Adrenal gland (tissue), 19 donors: ENCODE measurements at places on chromosomes 13 and 19.

GRCh38 chr13:78976696-78977095 is 317.7 kb upstream of the OBI1 start:
- no peak for DNase-seq

DNA sequence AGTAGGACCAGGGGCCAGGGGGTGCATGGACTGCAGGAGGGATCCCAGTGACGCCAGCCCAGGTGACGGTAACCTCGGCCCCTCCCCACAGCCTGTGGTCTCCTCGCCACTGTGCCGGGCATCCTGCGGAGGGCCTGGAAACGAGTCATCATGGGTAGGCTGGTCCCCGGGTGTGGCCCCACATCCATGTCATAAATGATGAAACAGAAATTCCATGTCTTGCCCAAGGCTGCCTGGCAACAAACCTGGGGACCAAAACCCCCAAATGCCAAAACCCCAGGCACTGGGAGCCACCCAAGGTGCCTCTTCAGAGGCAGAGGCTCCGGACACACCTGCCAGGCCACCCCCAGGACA is 20.9 kb downstream of the MAP2K2 start:
- DNase-seq = no peak

GRCh38 chr19:39190768-39191167 is 6.0 kb upstream of the NCCRP1 start:
- DNase-seq = no peak

GRCh38 chr19:18543814-18544475 is 572 bp upstream of the FKBP8 start:
- peak; percentile 67 for DNase-seq

DNA sequence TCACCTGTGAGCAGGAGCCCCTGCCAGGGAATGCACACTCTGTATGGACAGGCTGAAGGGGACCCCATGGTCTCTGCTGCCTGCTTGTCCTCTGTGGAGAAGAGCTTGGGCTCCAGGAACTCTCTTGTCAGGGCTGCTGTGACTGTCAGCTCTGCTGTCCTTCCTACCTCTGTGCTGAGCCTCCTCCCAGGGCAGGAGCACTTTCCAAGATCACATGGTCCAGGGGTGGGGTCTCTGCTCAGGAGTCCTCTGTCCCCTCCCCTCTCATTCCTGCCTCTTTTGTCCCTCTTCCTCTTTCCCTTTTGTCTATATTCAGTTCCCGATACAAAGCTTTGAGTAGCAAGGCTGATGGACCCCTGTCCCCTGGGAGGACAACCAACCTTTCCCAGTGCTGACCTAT is at the start of gene CEACAM7:
Gene CEACAM7, minus strand, starts transcription at position 173 of the 400 bp plus-strand sequence. Its CDS starts 105 bp downstream, at position 68.
- no peak for DNase-seq

DNA sequence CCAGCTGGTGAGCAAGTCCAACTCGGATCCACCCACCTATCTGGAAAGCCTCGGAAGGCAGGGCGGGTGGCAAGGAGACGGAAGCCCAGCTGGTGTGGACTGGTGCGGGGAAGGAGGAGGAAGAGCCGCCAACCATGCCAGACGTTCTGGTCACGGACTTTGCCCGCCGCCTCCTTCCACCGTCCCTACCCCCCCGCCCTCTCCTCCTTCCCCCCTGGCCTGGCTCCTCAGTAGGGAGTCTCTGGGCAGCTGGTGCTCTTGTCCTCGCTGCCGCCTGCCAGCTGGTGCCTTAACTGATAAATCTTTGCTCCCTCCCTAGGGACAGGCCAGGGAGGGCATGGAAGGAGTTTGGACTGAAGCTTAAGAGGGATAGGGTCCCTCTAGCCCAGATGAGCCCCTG is 4.8 kb downstream of the SYNGR4 start:
- no peak for DNase-seq

- DNase-seq = no peak
Measured at GRCh38 chr13:84234416-84234815, 352.1 kb upstream of the SLITRK1 start.

GRCh38 chr13:22287343-22287920 is 616.6 kb downstream of the FGF9 start:
- DNase-seq = no peak

DNA sequence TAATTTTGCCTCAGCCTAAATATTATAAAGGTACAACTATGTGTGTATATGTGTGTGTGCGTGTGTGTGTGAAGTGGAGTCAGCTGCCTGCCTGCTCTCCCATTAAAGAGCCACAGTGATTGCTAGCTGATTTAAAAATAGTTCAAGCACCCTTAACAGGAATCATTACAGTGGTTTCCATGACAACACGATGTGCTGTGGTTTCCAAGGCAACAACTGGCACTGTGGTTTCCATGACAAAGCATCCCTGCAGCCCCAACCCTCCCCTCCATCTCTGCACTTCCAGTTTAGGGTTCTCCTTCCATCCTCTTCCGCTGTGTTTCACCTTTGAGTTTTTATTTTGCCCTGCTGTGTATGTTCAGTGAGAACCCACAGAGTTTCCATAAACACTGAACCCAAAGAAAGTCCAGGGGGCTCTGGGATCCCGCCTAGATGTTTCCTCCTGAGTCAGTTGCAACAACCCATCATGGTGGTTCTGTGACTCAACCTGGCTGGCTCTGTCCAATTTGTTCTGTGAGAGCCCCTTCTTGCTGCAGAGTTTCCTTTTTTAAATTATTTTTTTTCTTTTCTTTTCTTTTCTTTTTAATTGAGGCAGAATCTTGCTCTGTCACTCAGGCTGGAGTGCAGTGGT is 7.1 kb upstream of the PNMA8A start:
- no peak for DNase-seq

DNA sequence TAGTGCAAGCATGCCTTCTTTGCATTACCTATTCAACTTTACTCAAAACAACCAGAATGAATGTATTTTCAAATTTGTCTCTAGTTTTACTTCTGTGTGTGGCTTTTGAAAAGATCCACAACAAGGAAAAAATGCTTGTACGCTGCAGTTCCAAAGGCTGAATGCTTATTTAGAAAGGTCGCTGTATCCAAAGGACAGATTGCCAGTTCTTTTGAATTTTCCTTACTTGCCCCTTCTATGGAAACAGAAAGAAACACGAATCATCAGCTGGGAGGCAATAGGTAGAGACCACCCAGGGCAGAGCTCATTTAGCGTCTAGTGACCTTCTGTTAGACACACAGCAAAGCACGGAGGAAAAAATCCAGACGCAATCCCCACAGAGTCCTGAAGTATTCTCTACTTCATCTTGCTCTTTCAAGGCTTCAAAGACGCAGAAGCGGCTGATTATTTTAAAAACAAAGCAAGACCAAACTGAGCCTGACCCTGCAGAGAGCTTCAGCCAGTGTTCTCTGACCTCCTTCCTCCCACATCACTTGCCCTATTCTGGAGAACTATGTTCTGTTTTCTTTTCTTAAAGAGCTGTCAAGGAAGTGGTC is 674.6 kb upstream of the SGCG start:
- peak; percentile 25 for DNase-seq

DNA sequence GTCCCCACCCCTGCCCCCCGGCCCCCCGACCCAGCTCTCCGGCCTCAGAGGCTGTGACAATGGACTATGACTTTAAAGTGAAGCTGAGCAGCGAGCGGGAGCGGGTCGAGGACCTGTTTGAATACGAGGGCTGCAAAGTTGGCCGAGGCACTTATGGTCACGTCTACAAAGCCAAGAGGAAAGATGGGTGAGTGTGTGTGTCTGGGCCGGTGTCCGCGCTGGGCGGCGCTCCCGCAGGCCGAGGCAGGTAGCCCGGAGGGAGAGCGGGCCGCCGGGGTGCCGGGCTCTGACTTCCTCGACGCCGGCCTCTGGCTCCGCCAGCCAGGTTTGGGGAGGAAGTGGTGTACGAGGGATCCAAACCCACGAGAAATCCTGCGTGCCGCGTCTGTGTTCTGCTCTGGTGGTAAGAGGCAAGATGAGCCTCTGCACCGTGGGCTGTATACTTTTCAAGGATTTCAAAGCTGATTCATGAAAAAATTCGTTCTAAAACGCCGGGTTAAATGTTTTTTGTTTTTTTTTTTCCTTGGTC is 718 bp downstream of the CDK8 start:
- peak; percentile 64 for DNase-seq

DNA sequence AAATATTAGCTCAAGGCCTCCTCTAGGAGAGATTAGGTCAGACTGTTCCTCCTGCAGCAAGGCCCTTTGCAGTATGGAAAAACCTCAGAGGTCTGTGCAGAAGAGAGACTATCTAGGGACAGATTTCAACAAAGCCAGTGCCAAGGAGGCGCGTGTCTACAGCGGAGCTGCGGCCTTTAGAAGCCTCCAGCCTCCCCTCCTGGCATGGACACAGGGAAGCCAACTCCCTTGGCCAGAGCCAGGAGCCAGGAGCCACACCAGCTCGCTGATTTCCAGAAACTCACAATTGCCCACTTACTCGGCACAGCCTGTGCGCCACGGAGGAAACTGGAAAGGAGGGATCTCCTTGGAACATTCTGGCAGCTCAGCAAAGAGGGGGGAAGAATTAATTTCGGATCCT is 63.4 kb downstream of the INSR start:
- DNase-seq = peak; percentile 75

DNA sequence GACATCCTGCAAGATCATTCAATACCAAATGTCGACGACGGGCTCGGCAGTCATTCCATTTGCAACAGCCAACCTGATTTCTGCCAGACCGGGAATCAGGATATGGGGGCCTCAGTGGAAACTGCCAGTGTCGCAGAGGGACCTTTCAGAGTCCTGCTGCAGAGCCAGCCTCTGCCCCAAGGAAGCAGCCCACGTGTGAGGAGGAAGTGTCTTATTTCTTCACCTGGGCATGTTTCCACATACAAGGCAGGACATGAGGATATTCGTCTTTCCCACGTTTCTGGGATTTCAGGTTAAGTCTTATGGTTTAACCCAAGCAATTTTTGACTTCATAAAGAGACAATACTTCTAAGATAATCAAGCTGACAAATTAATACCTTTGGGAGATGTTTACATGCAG is 69.9 kb downstream of the ABCC4 start:
- DNase-seq = no peak

GRCh38 chr19:49497047-49497788 is 984 bp downstream of the RPS11 start:
- DNase-seq = peak; percentile 82

DNA sequence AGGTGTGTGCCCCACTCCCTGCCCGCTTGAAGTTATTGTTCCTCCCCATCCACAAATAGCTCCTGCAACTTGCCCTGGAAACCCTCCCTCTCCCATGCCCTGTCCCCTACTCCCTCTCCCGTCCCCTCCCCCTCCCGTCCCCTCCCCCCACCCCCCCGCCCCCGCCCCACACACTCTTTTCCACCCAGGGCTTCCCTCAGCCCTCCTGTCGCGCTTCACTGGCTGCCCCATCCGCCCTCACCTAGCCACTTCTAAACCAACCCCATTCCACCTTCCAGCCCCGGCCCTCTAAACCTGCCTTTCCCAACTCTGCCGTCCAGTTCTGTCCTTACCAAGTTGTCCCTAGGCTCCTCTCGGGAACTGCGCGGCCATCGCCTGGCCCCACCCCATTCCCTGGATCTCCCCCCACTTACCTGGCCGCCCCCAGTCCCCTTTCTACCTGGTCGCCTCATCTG is 993 bp downstream of the RGL3 start:
- DNase-seq = no peak

GRCh38 chr13:38990693-38991092 is at the start of gene STOML3:
Gene STOML3, minus strand, starts transcription at chr13:38990831. Its CDS starts 110 bp downstream, at chr13:38990721.
- no peak for DNase-seq

DNA sequence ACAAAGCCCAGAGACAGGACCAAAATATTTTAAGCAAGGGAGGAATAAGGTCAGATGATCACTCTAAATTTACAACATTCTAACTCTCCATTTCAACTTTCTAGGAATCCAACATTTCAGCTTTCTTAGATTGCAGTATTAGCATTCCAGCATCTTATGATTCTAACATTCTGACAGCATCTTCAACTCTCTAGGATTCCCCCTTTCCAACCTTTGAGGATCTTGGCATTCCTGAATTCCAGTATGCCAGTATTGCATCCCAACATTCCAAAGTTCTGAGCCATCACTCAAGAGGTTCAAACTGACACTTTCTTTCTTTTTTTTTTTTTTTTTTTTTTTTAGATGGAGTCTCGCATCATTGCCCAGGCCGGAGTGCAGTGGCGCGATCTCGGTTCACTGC is 13.8 kb downstream of the TGFB1 start:
- no peak for DNase-seq

DNA sequence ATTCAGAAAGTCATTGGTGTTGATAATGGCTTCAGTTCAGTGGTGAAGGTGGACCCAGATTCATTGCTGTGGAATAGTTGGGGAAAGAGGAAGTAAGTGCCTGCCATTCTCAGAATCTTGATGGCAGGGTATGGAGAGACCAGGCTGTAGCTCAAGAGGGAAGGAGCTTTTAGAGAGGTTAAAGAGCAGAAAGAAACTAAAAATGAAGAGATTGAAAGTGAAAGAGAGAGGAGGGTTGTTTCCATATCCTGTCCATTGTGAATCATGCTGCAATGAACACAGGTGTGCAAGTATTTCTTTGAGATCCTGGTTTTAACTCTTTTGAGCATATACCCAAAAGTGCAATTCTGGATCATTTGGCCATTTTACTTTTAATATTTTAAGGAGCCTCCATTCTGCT is 12.5 kb downstream of the GJB6 start:
- DNase-seq = no peak

GRCh38 chr19:6095760-6096159 is 14.5 kb downstream of the RFX2 start:
- DNase-seq = no peak

GRCh38 chr13:27395007-27395510 is 29.4 kb upstream of the GTF3A start:
- DNase-seq = no peak

DNA sequence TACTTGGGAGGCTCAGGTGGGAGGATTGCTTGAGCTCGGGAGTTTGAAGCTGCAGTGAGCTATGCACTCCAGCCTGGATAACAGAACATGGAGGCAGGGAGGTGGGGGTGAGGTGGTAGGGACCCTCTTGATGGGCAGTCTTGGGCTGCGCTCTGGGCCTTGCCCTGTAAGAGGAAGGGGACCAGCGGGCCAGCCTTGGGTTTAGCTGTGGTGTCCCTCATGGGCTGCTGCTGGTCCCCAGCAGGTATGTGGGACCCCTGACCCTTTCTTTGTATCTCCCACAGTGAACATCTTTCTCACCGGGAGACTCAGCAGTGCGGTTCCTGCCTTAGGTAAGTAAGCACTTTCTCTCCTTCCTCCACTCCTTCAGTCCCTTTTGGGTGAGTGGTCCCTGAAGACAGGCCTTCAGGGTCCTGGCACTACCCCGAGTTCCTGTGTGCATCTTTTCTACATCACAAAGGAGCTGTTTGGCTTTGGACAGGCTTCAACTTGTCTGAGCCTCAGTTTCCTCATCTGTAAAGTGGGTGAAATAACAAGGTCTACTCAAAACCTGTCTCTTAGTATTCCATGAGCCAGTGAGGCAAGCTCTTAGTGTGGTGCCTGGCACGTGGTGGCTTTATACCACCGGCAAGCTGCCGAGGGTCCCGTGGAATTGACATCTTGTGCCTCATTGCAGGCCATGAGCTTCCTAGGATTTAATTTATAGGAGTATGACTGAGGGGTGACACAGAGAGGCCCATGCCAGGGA is 2.5 kb downstream of the LRP3 start:
- no peak for DNase-seq

GRCh38 chr19:49653466-49653806 is 11.4 kb downstream of the SCAF1 start:
- no peak for DNase-seq

DNA sequence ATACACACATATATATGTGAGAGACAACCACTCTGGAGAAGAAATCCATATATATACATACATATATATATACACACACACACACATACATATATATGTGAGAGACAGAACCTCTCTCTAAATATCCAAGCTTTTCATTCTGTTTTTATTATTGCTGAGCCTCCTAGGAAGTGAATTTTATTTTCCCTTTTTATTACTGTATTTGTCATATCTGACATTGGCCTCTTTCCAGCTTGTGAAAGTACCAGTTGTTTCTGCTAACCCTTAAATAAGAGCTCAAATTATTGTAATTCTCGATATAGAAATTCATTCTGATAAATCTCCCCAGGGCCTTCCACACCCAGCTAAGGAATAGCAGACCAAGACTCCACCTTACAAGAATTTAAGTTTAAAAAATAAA is 81.0 kb downstream of the NUFIP1 start:
- no peak for DNase-seq
